ENCODE measurements at places on chromosomes 13 and 19. TPM values are rescaled to one million over a fixed set of nuclear protein-coding genes. Genes with fewer than 3 reads are reported as not detected.

CALR3 gene
- 102 TPM for polyA plus RNA-seq

CNMD gene
- polyA plus RNA-seq = 5.0 TPM

KIR2DL4 gene
- polyA plus RNA-seq = not detected

TMEM143 gene
- 5.0 TPM for polyA plus RNA-seq

NLRP7 gene
- polyA plus RNA-seq = 14.5 TPM

C3 gene
- 500 TPM for polyA plus RNA-seq

CGB3 gene
- not detected for polyA plus RNA-seq

NLRP4 gene
- polyA plus RNA-seq = 18.2 TPM

TMPRSS9 gene
- 3.5 TPM for polyA plus RNA-seq

MYADM gene
- 128 TPM for polyA plus RNA-seq

Data from testis (tissue), 5 donors.